Stimulated activated CD4-positive, alpha-beta T cell treated with anti-CD3 and anti-CD28 coated beads, Interleukin-15, amount 100 ng/mL, for 24 hours (primary cell): ENCODE measurements at places on chromosomes 4 and X.

DNA sequence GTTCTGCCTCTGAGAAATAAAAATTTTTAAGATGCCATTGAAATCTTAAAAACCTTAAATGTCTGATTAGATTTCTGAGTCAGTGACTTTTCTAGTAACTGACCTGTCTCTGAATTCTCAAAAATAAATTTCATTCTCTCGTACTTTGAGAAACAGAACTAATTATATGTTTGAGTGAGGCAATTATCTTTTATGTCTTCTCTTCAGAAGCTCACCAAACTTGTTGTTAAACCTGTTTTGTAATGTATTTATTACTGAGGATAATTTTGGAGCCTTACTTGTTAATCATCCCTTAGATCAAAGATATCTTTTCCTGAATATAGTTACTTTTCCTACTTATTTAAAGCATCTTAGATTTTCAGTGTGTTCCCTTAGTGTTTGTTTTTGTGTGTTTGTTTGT, 64.5 kb upstream of the MMAA start:
- DNase-seq, result no peak

DNA sequence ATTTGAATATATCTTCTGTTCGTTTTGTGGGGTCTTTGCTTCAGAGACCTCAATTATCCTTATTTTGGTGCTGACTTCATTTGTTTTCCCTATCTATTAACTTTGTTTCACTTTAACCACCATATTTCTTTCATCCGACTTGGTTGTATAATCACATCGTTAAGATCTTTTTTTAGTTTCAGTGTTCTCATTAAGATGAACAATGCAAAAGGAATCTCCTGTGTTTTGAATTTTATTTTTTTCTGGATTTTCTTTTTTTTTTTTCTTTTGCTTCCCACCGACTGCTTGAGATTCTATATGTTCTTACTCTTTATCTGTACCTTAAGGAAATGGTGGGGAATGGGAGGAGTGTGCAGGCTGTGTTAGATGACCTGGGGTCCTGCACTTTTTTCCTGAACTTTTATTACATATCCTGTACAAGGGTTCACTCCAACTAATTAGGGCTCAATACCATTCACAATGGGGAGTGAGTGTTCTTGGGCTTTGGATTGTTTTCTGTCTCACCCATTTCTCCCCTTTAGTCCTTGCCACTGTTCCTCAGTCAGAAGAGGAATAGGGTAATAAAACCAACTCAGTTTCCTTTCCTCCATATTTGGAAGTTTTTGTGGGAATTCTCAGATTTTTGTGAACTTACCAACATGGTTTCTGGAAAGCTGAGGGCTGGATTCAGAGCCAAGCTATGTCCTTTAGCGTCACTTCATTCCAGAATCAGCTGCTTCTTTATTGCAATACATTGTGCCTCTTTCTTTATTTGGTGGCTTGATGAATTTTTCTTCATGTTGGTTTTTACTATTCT, 43.2 kb upstream of the BMPR1B start:
- no peak for DNase-seq

DNA sequence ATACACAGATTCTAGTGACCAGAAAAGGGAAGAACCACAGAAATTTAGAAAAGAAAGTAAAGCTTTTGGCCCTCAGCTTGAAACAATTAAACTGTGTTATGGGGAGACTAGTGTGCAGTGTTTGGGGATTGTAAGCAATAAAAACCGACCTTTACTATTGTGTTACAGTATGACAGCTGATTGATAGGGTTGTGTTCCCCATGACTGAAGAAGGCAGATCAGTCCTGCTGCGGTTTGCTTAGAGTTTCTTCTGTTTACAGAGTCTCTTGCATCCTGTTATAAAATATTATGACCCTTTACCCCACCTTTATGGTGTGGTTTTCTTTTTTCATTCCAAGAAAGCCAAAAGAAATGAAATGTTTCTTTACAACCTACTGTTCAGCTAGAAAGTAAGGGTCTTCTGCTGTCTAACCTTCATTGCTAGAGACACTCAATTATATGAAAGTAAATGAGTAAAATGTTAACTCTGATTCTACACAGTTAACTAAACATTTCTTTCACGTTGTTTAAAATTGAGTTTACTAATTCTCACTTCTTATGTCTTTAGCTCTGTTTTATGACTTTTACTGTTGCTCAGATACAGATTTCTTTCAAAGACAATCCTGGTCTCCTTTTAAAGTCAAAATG, 18.1 kb downstream of the CHIC1 start:
- DNase-seq, result no peak

DNA sequence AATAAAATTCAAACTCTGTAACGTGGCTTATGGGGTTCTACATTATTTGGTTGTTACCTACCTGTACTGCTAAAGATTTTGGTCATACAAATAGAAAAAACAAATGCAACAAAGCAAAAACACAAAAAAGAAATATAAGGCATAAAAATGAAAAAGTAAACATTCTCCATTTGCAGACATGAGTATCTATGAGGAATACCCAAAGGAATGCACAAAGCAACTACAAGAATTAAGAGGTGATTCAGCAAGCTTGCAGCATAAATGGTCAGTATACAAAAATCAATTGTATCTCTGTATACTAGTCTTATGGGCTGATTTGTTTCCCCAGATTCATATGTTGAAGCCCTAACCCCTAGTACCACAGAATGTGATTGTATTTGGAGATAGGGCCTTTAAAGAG, 3.6 kb upstream of the PDE5A start:
- DNase-seq, result no peak

DNA sequence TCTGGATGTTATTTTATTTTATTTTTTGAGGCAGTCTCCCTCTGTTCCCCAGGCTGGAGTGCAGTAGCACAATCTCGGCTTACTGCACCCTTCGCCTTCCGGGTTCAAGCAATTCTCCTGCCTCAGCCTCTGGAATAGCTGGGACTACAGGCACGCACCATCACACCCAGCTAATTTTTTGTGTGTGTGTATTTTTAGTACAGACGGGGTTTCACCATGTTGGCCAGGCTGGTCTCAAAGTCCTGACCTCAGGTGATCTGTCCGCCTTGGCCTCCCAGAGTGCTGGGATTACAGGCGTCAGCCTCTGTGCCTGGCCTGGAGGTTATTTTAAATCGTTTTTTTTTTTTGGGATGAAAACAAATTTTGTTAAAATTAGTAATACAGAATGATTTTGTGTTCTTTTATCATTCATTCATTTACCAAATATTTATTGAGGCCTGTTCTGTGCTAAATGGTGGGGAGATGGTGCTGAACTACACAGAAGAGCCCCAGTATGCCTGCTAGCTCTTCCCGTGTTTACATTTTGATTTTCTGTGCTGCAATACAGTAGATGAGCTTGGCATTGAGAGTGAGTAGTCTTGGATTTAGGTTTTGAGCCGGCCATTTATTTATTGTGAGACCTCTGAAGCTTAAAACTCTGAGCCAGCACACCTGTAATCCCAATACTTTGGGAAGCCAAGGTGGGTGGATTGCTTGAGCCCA, 22.7 kb downstream of the ADD1 start:
- DNase-seq, result no peak

DNA sequence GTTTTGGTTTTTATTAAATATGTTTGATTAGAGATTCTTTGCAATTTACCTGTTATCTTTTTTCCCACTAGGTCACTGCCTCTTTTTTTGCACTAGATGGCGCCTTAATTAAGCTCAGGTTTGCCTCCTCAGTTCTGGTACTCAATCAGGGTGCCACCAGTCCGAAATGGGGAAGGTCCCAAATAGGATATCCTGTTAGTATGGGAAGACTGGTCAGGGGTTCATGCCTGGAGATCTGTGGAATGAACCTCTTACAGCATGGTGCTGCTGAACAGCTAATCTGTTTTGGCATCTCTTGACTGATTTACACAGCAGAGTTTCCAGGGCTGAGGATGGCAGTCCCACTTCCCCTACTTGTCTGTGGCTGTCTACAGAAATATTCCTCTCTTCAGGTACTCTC, 24.2 kb upstream of the VSIG1 start:
- DNase-seq, result no peak

GRCh38 chr4:53671757-53672156, 80.5 kb upstream of the LNX1 start:
- DNase-seq, result no peak

GRCh38 chr4:13597141-13597540, 30.4 kb downstream of the BOD1L1 start:
- DNase-seq, result no peak

GRCh38 chrX:107272431-107272921, 66.1 kb downstream of the DNAAF6 start:
- DNase-seq, result peak; percentile 25

DNA sequence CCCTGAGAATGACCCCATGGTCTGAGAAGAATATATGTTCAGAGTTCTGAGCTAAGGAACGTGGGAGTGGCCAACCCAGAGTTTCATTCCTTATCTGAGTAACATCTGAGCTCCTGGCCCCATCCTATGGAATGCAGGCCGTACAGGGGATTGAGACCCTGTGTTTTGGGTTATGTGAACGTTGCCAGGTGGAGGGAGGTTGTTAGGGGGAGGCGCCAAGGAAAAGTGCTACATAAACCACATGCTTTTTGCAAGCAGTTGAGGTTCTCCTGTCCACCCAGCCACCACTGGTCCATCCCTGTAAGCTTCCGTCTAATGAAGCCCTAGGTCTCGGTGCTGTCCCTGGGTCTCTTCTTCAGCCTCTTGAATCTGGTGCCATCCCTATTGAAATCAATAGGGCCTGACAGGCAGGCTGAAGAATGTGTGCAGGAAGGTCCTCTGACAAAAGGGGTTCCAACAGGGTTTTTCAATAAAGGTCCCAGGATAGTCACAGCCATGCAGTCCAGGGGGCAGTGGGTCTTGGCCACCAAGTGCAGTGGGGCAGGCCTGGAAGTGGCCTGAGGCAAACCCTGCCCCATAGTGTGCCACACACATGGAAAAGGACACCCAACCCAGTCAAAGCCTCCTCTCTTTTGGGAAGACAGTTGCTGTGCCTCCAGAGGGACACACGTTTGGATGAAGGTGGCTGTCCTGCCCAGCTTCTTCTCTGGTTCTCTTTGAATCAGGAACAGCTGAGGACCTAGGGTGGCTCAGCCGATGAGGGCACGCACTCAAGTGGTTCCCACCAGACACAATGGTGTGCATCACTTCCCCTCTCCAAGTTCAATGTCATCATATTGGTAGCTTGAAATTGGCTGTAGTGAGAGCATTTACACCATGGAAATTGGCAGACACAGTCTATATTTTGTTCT, 53.5 kb downstream of the HTRA3 start:
- no peak for DNase-seq

DNA sequence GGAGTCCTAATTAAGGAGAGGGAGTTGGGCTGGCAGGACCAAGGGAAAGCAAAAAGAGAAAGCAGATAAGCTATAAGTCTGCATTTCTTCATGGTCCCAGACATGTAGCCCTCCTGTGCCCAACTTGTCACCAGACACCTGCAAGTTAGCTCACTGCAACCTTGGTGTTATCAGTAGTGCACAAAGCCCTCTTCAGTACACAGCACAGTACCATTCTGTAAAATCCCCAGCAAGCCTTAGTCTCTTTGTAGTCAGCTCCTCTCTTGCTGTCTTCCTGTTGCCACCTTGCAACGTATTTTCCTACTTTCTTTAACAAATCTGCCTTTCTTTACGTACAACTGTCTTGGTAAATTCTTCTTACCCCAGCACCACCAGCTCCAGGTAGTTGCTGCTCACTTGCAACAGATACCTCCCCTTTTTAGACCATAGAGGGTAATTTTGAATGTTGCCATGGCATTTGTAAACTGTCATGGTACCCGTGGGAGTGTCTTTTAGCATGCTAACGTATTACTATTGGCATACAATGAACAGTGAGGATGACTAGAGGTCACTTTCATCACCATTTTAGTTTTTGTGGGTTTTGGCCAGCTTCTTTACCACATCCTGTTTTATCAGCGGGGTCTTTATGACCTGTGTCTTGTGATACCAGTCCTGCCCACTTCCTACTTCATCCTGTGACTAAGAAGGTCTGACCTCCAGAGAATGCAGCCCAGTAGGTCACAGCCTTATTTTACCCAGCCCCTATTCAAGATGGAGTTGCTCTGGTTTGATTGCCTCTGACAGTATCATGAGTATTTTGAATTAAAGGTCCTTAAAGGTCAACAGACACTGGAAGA, 28.3 kb upstream of the AP1S2 start:
- no peak for DNase-seq

DNA sequence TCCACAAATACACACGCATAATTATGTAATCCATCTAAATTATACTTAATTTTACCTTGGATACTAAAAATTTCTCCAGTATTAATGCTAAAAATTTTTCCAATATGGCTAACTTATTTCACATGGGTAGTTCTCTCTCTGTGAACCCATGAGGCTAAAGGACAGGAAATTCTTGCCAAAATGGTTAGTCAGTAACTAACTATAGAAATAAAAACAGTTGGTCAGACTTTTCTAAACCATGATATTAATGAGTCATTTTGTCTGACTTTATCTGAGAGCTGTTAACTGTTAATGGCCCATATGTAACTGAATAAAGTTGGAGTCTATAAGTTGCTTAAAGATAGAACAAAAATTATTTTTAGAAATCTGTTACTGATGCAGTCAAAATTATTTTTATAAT, 549.4 kb downstream of the TLL1 start:
- no peak for DNase-seq

DNA sequence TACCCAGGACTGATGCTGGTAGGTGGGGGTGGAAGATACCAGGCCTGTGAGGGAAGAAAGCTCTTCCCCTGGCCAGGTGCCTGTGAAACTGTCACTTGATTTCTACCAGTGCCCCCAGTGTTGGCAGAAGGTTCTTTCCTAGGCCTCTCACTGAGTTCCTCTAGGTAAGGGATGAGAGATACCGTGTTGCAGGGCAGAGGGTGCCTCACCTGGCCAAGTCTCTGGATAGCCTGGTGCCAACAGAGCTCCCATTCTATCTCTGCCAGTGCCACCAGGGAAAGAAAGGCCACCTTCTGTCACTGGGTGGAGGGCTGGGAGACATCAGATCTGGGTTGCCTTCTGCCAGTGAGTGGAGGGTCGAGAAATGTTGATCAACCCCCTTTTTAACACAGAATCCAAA, 94.1 kb downstream of the RTL5 start:
- DNase-seq, result no peak
